ENCODE measurements at places on chromosomes 13 and 19.

- no peak for DNase-seq
Observed at GRCh38 chr19:32456406-32456805, 50.8 kb downstream of the DPY19L3 start.

DNA sequence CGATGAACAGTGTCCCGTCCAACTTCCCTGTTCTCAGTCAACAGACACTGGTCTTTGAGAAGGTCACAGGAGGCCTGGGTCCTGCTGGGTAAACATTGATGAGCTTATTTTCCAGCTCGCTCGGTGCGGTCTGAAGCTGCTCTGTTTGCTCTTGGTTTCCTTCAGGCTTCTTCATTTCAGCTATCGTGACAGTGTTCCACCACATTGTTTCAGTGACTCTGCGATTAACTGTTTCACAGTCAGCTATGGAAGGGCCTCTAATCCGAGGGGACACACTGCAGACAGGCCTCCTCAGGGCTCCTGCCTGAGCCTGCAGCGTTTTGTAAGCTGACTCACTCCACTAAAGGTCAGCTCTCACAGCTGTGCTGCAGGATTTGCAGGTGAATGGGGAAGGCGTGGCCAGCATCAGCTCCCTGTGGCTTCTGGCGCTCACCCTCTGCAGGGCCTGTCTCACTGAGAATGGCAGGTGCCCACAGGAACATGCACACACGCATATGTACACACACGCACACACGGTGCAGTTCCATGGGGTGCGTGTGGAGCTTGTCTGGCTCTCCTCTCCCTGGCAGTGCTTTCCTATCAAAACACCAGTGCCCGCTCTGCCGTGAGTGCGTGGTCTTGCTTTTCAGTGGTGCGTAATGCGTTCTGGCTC lies 62.9 kb upstream of the MCF2L start:
- DNase-seq: no peak

GRCh38 chr13:62387647-62388046 lies 972.0 kb upstream of the PCDH20 start:
- no peak for DNase-seq

DNA sequence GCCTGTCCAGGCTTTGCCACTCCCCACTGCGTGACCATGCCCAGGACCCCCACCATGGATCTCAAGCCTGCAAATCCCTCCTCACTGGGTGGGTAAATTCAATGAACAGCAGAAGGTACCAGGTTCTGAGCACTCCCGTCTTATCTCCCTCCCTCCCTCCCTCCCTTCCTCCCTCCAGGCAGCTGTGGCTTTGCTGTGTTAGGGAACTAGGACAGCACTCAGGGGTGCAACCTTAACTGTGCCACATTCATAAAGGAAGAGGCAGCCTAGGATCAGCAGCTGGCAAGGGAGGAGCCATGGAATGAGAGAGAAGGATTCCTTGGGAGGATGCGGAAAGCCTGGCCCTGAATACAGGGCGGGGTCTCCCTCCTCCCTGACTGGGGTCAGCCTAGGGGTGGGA lies 5.6 kb downstream of the CEACAM4 start:
- DNase-seq: no peak

All from astrocyte (in vitro differentiated cells and primary cell).